ENCODE measurements at places on chromosomes 6 and 20. TPM values are rescaled to one million over a fixed set of nuclear protein-coding genes. Genes with fewer than 3 reads are reported as not detected.

Gene EGFL8
- 0.16 TPM for total RNA-seq

DNA sequence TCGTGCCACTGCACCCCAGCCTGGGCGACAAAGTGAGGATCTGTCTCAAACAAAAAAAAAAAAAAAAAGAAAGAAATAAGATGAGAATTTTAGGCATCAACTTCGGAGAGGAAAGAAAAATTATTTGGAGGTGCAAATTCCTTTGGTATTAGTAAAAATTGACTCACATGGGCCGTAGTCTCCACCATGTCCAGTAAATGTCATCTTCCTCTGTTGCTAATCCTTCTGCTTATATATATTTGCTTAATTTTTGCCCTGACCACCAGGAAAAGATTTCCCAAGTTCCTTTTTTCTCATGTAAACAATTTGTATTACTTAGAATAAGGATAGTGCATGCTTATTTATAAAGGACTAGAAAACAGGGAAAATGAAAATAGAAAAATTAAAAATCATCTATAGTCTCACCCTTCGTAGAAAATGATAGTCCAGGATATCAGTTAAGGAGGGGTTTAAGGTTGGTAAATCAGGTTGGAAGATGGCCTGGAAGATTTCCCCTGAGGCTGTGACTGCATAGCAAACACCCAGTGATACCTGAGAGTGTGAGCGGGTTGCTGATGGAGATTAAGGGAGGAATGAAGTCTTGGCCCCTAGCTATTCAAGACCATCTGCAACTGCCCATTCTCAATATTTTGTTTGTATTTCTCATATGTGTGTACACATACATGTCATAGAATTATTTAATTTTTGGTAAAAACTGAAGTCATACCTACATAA is 240.8 kb downstream of the ZNF217 start:
- DNase-seq, result no peak

Gene KDM1B
- 25.4 TPM for total RNA-seq

- no peak for DNase-seq
Observed at GRCh38 chr6:144936764-144937163, 651.6 kb downstream of the UTRN start.

DNA sequence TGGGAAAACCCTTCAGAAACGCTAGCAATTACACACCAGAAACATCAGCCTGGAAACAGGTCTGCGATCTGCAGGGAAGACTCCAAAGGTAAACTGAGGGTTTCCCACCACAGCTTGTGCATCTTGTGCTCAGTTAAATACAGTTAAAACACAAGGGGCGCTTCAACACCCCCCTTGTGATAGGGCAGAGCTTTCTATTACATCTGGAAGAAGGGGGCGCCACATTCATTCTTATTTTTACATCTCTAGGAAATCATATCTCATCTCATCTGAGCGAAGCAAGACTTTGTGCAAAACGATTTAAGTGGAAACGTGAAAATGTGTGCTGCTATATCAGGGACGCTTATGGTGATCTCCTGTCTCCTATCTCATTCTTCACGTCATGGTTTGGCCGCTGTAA is 58.5 kb downstream of the PRND start:
- no peak for DNase-seq

GRCh38 chr20:50122763-50123162 is 9.8 kb upstream of the UBE2V1 start:
- DNase-seq, result no peak

Gene C20orf141
- total RNA-seq, result not detected

Gene TXLNB
- total RNA-seq, result 0.36 TPM

- no peak for DNase-seq
Observed at GRCh38 chr20:7850775-7851490, 89.3 kb downstream of the HAO1 start.

Gene E2F1
- 23.7 TPM for total RNA-seq

Gene KCNK5
- under 0.01 TPM for total RNA-seq

GRCh38 chr20:64044484-64045247 is 4.8 kb downstream of the SOX18 start:
- peak; percentile 68 for DNase-seq

Gene SLC22A16
- total RNA-seq, result not detected

GRCh38 chr6:102631921-102632320 is 1238.4 kb downstream of the GRIK2 start:
- no peak for DNase-seq

DNA sequence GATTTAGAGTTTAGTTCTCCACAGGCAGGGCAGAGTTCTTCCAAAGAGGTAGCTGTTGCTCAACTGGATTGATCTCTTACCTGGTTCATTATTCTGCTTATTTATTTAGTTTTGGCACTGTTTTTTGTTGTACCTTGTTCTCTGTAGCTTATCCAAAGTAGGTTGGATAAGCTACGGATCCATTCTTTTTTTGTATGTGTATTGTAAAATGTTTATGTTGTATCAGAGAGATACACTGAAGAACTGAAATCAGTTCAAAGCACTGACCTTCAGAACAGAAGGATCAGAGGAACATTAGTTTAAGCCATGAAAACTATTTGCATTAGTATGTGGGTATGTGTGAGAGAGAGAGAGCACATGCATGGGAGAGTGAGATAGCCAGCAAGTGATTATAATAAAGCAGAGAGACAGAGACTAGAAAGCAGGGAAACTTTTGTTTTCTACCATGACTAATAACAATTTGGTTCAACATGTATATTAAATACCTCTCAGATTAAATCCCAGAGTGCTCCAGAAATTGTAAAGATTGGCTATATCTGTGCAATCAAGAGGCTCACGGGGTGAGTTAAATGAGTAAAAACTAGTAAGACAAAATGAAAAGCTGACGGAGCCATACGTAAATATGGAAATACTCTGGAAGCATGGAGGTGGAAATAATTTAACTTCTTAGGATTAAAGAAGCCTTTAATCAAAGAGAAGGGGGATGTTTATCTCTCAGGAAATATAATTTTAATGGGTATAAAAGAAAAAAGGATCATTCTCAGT is 40.2 kb downstream of the ITCH start:
- no peak for DNase-seq

- DNase-seq, result no peak
Observed at GRCh38 chr6:105121981-105122380, 57.8 kb downstream of the POPDC3 start.

GRCh38 chr6:162733489-162733888 is 5.7 kb downstream of the PACRG start:
- no peak for DNase-seq

DNA sequence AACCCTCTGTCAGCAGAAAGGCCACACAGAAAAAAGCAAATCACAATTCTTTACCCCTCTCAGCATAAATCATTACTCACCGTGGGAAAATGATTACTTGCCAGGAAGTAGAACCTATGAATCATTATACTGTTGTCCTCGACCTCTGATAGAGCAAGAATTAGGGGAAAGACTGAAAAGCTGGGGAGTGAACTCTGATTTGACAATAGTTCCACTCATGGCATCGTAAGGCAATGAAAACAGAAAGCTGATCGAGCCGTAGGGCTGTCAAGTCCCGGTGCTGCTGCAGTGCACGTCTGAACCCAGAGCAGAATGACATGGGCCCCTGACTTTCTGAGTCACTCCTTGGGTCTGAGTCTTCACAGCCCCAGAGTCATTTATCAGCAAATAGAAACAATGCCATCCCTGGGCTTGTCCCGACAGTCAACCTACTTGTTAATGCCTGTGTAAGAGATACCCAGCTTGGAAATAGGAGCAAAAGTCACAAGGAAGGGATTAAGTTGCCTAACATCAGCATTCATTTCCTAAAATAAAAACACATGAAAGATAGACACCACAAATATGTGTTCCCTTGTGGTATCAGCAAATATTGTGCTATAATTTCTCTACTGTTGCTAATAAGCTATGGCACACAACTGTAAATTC is 224.8 kb upstream of the MARCKS start:
- DNase-seq, result peak; percentile 94

- no peak for DNase-seq
Observed at GRCh38 chr6:25431306-25431974, 152.3 kb downstream of the CARMIL1 start.

DNA sequence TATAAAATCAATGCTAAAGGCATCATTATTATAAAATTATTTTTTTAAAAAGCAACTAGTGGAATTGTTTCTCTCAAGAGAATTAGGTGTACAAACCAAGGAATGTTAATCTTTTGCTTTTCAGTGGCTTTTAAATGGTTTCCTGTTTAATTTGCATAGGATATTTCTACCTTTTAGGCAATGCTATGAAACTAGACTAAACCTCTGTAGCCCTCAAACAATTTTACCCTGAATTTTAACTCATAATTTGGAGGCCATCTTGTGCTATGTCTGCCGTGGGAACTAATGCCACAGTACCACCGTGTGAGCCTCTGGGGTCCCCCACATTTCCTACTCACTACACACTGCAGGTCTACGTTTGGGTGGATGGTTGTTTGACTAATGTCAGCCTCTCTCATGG is 20.6 kb downstream of the PHACTR2 start:
- no peak for DNase-seq

GRCh38 chr6:151041686-151042085 is 176.2 kb downstream of the MTHFD1L start:
- no peak for DNase-seq

DNA sequence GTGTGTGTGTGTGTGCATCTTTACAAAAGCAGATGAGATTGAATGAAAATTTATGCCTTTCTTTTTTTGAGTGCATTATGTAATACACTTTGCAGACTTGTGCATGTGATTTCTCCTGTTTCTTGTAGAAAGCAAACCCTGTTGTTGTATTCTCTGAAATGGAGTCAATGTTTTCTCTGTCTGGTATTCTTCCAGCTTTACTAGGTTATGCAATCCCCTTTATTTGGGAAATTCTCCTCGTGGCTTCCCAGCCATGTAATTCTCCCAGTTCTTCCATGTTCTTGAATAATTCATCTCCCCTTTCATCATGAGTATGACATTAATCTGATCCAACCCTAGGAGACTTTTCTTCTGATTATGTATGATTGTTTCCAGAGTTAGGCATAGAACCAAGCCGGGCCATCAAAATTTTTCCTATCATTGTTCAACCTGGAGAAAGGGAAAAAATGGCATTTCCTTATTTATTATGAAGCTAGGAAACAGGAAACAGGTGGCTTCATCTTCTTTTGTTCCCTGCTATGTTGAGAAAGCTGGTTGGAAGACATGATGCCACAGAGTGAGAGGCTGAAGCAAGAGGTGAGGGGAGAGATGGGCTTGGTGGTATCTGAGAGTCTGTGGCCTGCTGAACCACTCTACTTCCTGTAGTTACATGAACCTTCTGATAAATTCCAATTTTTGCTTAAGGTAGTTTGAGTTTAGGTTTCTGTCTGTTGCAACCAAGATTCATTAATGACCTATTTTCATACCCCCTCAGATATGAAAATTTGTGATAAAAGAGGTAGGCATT is 68.8 kb downstream of the PRL start:
- DNase-seq, result peak; percentile 41

DNA sequence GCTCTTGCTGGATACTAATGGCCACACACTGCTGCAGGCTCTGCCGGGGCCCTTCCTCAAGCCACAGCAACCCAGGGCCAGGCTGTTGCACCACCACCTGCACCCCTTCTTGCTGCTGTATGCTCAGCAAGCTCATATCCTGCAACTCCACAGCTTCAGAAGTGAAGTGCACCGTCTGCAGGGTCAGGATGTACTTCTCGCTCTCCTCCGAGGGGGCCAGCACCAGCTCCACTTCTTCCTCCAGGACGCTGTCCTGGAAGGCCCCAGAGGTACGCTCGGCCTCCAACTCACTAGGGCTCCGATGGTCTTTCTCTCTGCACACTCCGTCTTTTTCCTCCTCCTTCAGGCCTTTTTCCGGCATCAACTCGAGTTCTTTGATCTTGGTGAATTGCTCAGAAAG is 1.2 kb downstream of the CTCFL start:
- no peak for DNase-seq

Gene TREML2
- not detected for total RNA-seq

DNA sequence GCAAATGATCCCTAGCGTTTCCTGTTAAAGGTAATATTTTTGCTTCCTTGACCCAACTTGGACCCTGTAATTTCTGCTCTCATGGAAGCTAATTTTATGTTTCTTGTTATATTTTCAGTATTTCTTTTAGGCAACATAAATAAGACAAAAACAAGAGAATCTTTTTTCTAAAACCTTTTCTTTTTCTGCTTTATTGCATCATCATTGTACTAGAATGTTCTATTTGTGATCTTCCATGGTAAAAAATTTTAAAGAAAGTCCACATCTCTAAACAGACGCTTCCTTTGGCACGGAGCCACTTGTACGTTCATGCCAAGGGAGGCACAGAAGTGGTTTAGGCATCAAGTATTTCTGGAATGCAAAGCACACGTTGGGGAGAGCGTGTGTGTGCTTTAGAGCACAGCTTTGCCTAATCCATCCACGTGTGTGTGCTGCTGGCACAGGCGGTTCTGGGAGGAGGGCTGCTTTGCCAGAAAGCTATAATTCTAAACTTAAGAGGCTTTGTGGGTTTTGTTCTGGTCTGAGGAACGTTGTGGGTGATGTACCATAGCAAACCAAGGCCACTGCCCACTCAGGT is 98.3 kb downstream of the SASH1 start:
- peak; percentile 97 for DNase-seq

GRCh38 chr20:52889225-52889624 is 82.9 kb upstream of the TSHZ2 start:
- peak; percentile 49 for DNase-seq

DNA sequence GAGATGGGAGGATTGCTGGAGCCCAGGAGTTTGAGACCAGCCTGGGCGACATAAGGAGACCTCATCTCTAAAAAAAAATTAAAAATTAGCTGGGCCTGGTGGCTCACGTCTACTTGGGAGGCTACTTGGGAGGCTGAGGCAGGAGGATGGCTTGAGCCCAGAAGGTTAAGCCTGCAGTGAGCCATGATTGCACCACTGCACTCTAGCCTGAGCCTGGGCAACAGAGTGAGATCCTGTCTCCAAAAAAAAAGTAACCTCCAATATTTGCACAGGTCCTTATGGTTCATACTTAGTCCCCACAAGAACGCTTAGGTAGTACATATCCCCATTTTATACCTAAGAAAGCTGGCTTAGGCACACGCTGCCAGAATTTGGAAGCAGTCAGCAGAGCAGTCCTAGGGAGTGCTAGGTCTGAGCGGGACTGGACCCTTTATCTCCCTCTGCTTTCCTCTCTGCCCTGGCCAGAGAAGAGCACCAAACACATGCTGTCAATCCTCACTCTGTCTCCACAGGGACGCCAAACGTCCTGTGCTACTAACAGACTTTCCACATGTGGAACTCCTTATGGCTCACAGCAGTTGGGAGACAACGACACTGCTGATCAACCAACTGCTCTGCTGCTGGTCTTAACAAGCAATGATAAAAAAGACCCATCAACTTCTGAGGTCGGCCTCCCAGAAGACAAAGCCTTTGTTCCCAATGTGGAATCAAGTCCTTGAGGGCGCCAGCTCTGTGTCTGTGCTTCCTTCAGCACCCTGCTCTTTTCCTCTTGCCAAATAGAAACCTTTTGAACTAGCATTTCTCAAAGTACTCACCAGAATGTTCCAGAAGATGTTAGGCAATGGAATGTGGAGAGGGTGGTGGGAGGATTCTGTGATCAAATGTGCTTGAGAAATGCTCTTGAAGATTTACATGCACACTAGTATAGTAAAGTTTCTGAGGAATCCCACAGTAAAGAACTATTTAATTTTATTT is 226.3 kb upstream of the DTNBP1 start:
- no peak for DNase-seq

GRCh38 chr6:156883497-156884252 is 106.5 kb downstream of the ARID1B start:
- DNase-seq, result no peak

Gene BPIFB1
- not detected for total RNA-seq

GRCh38 chr6:80425089-80425823 is 318.8 kb downstream of the BCKDHB start:
- DNase-seq, result peak; percentile 98

Gene TRIM10
- not detected for total RNA-seq

GRCh38 chr20:57717797-57718196 is 8.0 kb upstream of the PMEPA1 start:
- peak; percentile 15 for DNase-seq
